COR-L47 (cell line): ENCODE measurements at places on chromosomes 6 and 20.

DNA sequence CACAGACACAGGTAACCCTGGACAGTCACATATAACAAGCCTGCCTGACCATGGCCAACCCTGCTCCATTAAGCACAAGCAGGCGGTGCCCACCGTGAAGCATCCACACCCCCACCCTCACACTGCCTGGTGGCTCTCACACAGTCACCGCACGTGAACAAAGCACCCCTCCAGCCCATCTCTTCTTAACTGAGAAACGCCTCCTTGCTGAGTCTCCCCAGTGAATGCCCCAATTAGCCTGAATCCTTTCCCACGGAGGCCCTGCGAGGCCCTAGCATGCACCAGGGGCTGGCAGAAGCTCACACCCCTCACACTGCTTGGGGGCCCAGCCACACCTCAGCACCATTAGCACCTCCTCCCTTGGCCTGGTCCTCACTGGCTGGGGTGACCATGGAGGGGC lies 72.3 kb downstream of the GRM4 start:
- DNase-seq: no peak

GRCh38 chr6:53918854-53919510 lies 124.2 kb downstream of the LRRC1 start:
- no peak for DNase-seq

DNA sequence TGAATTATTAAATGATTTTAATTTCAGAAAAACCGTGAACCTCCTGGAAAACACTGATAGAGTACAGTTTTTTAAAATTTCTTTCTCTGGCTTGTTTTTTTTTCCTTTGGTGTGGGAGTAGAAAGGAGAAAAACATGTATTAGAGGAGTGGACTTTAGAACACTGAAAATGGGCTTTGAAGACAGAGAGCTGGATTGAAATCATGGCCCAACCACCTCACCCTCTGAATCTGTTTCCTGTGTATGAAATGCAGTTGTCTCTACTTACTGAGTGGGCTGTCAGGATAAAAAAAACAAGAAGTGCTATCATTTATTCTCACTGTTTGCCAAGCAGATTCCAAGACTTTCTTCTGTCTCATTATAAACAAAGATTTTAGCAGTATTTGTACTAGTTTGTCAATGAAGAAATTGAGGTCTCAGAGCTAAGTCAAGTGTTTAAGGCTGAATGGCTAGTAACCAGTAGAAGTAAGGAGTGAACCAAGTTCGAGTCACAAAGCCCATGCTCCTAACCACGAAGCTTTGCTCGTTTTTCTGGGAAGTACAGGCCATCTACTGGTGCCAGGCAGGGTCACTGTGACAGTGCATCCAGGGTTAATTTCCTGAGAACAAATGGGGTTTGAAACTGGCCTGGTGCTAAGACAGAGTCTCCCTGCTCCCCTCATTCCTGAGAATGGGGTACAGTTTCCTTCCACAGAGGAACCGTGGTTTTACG lies 256.4 kb downstream of the TMEM242 start:
- DNase-seq: no peak

GRCh38 chr6:107756660-107757355 lies 67.3 kb downstream of the SCML4 start:
- DNase-seq: no peak

DNA sequence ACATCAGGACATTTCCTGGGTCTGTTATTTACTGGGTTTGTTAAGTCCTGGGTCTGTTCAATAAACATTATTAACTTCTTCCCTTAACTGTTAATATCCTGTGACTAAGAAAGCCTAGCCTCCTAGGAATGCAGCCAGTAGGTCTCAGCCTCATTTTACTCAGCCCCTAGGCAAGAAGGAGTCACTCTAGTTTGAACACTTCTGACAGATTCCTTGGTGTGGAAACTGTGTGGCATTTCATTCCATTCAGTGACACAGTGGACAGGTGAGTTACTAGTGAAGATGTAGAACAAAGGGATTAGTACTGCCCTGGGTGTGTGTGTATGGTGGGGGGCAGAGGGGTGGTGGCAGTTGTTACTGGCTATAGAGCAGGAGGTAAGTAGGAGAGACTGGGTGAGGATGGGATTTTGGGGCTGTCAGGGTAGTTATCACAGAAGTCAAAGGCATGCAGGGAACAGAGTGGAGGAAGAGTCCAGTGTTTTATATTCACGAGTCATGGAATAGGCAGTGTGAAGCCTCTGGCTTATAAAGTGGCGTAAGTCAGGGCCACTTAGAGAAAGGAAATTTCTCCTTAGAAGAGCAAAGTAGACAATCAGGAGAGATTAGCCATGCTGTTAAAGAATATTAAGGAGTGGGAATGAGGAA lies 28.4 kb downstream of the RNF182 start:
- no peak for DNase-seq

DNA sequence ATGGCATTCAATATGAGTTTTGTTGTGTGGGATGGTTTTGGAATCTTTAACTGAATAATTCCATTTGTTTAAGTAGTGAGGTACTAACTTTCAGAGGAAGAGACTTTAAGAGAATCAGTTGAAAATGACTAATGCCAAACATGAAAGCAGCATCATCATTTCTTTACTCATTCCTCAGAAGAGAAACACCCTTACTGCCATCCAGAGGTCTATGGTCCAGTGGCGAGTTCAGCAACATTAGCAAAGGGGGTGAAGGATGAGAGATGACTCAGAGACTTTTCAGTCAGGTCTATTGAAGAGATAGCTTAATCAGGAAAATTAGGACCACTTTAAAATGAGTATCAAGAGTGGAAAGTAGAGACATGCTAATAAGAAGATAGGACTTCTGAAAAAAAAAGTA lies 118.8 kb downstream of the COL19A1 start:
- DNase-seq: no peak

DNA sequence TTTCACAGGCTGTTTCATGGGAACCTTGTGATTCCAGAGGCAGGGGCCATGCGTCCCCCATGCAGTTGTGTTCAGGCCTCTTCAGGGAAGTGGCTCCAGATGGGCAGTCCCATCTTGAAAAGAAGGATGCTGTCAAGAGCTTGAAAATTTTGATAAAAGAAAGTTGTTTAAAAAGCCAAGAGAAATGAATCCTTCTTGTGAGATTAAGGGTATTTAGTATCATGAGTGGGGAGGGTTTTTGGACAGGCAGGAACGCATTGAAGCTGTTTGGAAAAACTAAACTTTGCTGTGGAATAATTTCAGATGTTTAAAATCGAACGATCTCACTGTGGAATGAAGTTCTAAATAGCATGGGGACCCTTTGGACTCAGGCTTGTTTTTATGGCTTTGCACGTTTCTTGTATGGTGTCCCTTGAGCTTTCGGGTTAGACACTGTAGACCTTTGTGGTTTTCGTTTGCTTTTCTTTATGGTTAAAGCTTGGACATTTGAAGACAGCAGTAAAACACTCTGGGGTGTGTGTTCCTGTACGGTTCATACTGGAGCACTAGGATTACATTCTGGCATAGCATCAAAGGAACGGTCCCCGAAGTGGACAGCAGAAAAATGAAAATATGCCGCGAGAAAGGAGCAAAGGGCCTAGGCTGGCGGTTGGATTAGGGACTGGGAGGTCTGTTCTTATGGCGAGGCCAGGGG lies 18.2 kb downstream of the KIF25 start:
- no peak for DNase-seq

- no peak for DNase-seq
Measured at GRCh38 chr20:57811374-57812020, 101.7 kb upstream of the PMEPA1 start.

GRCh38 chr6:126376682-126377081 lies 36.8 kb downstream of the CENPW start:
- no peak for DNase-seq

DNA sequence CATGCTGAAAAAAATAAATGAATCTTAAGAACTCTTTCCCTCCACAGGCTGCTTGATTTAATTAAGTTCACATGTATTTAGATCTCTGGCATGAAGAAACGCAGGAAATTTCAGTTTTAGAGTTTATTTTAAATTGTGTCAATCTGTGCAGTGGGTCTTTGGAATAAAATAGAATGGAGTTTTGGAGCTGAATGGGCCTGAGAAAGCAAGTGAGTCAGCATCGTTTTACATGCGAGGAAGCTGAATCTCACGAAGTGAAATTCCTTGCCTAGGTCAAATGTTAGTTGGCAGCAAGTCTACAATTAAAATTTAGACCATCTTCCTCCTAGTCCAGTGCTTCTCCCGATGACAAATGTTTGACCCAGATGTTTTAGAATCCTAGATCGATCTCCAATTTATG lies 22.4 kb downstream of the MAP7 start:
- DNase-seq: no peak
